Stimulated activated CD8-positive, alpha-beta memory T cell treated with anti-CD3 and anti-CD28 coated beads, Interleukin-7, amount 100 ng/mL, for 24 hours (primary cell): ENCODE measurements at places on chromosomes 1 and 21.
A peak's percentile ranks its signal among the peaks of the same experiment; 100 is the strongest.

DNA sequence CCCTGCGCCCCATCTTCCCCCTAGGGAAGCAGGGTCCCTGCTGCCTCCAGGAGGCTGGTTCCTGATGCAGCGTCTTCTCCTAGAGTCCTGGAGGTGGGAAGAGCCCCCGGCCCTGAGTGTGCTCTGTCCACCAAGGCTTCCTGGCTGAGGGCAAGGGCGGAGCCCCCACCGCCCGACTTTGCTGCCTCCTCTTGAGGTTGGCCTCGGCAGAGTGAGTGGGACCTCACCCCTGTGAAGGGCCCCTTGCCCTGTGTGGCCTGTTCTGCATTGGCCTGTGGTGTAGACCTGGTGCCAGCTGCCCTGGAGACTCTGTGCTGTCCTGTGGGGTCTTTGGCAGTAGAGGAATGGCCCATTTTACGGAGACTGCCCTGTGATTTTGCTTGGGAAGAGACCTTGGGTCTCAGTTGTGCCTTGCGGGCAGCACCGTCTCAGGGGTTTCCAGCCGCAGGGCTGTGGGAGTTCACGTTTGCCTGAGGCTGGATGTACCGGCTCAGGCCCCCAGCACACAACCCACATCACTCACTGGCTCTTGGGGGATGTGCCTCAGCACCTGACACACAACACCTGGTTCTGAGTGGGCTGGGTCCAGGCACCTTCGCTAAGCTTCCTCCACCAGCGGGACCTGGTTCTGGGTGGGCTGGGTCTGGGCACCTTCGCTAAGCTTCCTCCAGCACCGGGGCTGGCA is 73.6 kb downstream of the SKI start:
- DNase-seq: no peak

- no peak for DNase-seq
Observed at GRCh38 chr1:82179131-82179530, 378.4 kb downstream of the ADGRL2 start.

DNA sequence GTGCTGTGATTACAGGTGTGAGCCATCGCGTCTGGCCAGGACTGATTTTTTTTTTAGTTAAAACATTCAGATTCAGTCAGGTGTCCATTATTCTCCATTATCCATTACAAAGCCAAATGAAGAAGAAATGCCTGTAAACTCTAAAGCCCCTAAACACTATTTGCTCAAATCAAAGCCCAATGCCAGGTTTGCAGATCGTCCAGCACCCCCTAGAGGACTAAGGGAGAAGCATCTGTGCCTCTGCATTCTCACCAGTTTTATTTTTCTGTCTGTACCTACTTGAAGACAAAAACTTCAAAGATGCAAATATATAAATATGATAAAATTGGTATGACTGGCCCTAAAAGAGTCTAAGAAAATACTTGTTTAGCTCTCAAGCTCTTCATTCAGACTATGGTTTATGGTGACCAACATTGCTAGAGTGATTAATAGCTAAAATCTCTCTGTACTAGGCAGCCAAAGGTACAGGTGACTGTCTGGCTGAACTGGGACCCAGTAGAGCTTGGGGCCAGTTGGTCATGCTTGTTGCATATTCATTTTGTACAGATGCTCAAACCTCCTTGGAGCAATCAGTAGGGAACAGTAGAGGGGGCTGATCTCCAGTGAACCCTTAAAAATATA is 138.4 kb downstream of the SYT2 start:
- DNase-seq: no peak

- no peak for DNase-seq
Observed at GRCh38 chr1:152111515-152111968, 3.7 kb downstream of the TCHH start.

DNA sequence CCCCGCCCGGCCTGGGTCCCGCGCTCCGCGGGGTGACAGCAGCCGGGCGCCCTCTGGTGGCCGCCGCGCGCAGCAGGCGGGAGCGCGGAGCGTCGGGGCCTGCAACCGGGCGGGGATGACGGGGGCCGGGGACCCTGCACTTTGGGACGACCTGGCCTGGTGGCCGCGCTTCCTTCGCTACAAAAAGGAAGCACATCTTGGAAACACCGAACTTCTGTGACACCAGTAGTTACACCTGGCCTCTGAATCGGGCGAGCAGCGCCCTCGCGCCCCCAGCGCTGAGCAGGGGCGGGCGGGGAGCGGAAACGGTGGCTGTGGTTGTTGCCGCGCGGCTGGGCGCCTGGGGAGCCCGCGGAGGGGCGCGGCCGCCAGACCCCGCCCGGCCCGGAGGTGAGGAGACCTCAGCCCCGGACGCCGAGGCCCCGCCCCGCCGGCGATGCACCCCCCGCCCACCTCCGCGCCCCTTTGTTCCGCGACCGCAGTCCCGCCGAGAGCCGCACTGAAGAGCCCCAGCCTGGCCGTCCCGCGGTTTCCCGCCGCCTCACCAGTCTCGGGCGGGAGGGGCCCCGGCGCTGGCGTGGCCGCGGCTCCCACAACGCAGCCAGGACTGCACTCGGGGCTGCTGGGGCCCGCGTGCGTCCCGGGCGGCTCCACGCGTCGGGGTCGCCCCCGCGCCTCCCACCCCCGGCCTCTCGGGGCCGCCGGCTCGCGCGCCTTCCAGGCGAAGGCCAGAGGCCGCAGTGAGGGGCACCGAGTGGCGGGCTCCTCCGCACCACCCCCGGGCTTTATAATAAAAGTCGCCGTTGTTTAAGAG is 59.3 kb downstream of the H3-3A start:
- peak; percentile 35 for DNase-seq

DNA sequence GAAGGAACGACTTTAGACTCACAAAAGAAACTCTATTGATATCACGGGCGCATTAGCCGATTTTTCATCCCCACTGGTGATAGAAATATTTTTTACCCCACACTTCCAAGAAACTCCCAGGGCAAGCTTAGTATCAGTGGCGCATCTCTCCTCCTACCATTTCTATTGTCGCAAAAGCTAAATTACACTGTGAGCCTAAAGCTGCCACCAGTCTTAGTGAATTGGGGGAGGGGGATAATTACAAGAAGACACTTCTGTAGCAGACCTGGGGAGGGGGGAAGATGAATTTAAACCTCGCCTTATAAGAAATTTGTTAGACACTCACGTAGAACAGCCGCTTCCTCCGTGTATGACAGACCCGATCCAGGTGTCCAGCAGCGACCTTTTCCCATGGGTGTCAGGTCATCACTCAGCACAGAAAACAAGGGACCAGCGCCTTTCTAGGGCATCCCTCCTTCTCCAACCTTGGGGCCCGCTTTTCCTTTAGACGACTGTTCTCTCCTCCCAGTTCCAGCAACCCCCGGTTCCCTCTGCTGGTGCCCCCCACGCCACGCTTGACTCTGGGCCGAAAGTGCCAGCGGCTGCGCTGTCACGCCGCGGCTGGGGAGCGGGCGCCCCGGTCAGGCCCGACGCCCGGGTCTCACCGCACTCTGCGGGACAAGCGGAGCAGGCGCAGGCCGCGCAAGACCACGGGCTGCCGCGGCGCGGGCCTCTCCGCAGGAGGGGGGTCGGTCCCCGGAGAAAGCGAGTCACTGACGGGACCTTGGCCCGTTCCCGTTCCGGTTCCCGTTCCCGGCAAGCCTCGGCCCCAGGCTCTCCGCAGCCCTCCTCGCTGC is 821 bp downstream of the PHC2 start:
- DNase-seq: no peak

DNA sequence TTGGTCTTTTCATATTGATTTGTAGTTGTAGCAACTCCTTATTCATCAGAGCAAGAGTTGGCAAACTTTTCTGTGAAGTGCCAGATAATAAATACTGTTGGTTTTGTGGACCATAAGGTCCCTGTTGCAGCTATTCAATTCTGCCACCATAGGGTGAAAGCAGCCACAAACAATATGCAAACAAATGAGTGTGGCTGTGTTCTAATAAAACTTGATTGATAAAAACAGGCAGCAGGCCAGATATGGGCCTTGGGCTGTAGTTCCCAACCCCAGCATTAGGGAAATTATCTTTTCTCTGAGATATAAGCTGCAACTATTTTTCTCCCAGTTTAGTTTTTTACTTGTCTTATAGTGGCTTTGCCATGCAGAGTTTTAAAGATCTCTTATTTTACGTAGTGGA is 469.2 kb downstream of the SMYD3 start:
- DNase-seq: no peak

DNA sequence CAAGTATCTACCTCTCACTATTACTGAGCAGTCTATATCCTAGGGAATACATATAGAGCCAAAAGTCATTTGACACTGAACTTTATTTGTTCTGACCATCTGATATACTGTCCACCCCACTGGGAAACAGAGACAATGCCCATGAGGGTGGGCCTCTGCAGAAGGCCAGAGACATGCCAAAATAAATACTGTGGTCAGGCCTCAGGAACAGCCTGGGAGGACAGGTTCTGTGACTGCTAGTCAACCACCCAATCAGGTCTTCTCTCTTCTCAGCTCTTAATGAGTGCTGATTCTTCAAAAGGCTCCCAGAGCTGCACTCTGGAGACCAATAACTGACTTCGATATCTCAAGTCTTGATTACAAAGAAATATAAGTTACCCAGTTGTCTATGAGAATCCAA is 5.5 kb upstream of the ANKRD35 start:
- no peak for DNase-seq

GRCh38 chr21:29085106-29085752 is 11.8 kb upstream of the CCT8 start:
- no peak for DNase-seq

DNA sequence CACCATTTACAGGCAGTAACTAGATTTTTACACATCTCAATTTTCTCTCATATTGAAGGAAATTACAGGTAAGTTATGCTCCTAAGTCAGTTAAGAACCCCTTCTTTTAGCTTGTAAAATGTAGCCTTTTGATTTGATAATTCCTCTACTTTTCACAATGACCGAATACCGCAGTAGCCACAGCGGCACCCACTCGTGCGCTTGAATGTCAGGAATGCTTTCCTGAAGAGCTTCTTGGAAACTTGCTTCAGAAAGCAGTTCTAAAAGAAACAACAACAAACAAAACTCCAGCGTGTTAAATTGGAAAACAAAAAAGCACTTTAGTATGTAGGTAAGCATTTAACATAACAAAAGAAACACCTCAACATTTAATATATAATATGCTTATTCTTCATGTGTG is 9.9 kb upstream of the DNTTIP2 start:
- no peak for DNase-seq

- DNase-seq: no peak
Observed at GRCh38 chr1:41318135-41318534, 43.1 kb upstream of the FOXO6 start.
